LoVo (cell line): ENCODE measurements at places on chromosomes 3 and 15.
A peak's percentile ranks its signal among the peaks of the same experiment; 100 is the strongest.

DNA sequence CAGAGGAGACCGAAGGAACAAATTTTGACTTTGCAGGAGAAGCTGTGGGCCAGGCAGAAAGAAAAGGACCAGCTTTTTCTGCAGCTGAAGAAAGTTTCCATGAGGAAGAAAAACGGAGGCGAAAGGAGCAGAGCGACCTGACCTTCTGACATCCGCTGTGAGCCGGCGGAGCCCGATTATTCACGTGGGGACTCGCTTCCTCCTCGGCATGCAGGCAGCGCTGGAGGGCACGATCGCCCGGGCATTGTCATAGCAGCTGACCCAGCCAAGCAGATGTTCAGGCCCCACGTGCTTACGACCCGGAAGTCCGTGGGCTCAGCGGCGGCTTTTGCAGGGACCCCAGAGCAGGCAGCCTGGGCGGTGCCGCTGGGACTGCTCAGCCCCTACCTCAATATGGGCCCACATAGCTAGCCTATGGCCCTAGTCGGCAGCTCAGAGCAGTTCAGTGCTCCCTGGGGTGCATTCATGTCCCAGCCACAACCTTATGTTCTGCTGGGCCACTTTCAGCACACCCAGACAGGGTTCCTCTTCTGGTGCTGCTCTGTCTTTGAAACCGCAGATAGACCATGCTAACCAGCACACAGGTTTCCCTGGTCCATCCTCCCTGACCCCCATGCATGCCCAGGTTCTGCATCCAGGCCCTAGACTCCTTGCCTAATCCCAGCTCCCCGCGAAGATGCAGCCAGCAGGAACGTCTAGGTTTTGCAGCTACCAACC lies 10.5 kb upstream of the EIF4A2 start:
- DNase-seq = no peak

- no peak for DNase-seq
Measured at GRCh38 chr3:131279577-131279976, 102.0 kb upstream of the NUDT16 start.

DNA sequence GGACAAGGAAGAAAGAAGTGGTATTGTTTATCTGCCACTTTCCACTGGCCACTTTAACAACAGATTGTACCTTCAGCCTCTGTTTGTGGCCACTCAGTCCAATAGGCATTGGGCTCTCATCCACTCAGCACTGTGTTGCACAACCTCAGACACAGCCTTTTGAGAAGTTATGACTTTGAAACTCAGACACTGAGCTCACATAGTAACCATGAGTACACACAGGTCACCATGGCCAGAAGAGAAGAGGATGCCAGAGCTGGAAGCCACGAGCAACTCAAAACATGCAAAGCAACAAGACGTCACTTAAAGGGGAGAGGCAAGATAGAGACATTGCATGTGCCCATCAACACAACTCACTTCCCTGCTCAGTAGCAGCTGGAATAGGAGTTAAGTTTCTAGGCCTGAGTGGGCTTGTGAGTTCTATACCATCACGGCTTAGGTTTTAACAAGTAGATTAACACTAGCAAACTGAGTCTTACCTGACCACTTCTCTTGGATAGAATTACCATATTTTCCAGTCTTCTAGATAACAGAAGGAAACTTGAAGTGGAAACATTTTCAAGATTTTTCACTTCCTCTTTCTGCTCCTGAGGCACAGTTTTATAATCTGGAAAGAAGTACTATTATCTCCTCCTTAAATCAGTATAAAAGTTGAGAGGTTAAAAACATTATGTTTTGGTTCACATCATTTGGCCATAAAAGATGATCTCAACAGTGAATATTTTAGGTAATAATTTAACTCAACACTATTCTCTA lies 103.5 kb downstream of the IMPG2 start:
- DNase-seq = no peak

DNA sequence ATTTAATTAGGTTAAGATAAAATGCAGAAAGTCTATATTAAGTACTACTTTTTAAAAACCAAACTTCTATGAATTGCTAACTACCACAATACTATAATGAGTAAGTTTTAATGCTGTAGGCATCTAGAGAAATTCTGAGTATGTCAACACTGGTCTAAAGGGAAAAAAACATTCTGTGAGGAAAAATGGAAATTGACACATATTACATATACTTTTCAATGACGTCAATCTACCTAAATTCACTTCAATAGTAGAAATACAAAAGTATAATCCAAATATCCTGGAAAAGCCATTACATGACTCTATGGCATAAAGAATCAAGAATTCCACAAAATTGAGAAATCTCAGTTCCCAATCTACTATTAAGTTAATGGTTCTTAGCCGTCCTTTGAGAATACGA lies 2.2 kb downstream of the SECISBP2L start:
- no peak for DNase-seq

- no peak for DNase-seq
Measured at GRCh38 chr15:27065151-27065550, 94.2 kb downstream of the GABRG3 start.

GRCh38 chr3:194357681-194358080 lies 6.6 kb upstream of the CPN2 start:
- DNase-seq = no peak

GRCh38 chr3:15576475-15576874 lies 24.9 kb downstream of the HACL1 start:
- DNase-seq = no peak

GRCh38 chr3:148697306-148698189 lies at the start of gene AGTR1:
Gene AGTR1, plus strand, starts transcription at chr3:148697903. Its CDS starts 43,133 bp downstream, at chr3:148741036.
- no peak for DNase-seq

GRCh38 chr3:32078864-32079263 lies 27.6 kb upstream of the GPD1L start:
- no peak for DNase-seq

GRCh38 chr15:90557186-90558084 lies 27.7 kb downstream of the CRTC3 start:
- DNase-seq = no peak

GRCh38 chr3:109927161-109927560 lies 589.8 kb upstream of the DPPA4 start:
- DNase-seq = peak; percentile 51

DNA sequence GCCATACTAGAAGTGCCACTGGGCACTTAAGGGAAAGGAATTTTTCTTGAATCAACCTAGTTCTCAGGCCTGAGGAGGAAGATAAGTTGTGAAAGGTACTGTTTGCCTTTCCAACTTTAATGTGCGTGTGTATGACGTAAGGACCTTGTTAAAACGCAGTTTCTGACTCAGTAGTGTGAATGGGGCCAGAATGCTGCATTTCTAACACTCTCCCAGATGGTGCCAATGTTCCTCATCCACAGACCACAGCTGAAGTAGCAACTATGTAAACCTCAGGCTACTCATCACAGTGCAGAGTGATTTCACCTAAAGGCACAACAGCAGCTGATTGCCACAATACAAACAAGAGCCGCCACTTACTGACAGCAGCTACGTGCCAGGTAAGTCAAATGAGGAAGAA lies 103.6 kb downstream of the OTOL1 start:
- no peak for DNase-seq

- DNase-seq = no peak
Measured at GRCh38 chr3:172280406-172281051, 167.7 kb downstream of the GHSR start.

DNA sequence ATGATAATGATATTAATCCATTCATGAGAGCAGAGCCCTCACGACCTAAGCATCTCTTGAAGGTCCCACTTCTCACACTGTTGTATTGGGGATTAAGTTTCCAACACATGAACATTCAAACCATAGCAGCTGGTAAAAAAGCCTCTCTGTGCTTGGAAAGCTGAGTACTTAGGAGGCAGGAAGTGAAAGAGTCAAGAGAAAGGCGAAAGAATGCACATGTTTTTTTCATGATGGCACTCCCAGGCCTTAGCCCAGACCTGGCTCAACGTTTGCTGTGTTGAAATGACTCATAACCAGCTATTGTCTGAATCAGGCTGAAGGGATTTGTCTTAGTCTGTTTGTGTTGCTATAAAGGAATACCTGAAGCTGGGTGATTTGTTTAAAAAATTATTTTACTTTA lies 84.4 kb upstream of the RGMA start:
- DNase-seq = peak; percentile 53

- peak; percentile 53 for DNase-seq
Measured at GRCh38 chr3:107524841-107525643, 2.3 kb downstream of the BBX start.

GRCh38 chr3:71406972-71407810 lies 176.3 kb downstream of the FOXP1 start:
- no peak for DNase-seq

DNA sequence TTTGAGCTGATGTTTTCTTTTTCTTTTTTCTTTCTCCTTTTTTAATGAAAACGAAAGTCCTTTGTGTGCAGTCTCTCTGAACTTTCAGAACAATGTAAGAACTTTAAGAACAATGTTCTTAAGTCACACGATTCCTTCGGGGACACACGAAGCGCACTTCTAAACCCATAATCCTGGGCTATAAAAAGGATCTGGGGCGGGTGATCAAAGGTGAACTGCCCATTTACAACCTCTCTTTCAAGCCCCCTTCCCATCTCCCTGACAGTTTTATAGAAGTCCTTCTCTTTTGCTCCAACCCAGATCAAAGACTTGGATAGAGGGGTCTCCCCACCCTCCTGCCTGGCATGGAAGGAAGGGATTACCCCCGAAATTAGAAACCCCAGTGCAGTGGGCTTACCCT lies 126.8 kb downstream of the BDH1 start:
- DNase-seq = no peak

- DNase-seq = no peak
Measured at GRCh38 chr3:99626417-99626788, 12.0 kb upstream of the COL8A1 start.
